Suprapubic skin (tissue), 4 donors: ENCODE measurements at places on chromosomes 6 and 20. TPM values are rescaled to one million over a fixed set of nuclear protein-coding genes. Genes with fewer than 3 reads are reported as not detected.

The BPIFB1 gene
- not detected for total RNA-seq

The DLK2 gene
- total RNA-seq = 61.7 TPM

The SEL1L2 gene
- not detected for total RNA-seq

The CPNE5 gene
- 1.2 TPM for total RNA-seq

The LZTS3 gene
- 9.3 TPM for total RNA-seq

The SAYSD1 gene
- 12.1 TPM for total RNA-seq

- DNase-seq = no peak
Observed at GRCh38 chr6:125293587-125293986, 8.2 kb downstream of the HDDC2 start.

- no peak for DNase-seq
Observed at GRCh38 chr6:131867744-131868143, 59.9 kb downstream of the ENPP1 start.

GRCh38 chr6:20805021-20805420, 270.8 kb downstream of the CDKAL1 start:
- DNase-seq = no peak

DNA sequence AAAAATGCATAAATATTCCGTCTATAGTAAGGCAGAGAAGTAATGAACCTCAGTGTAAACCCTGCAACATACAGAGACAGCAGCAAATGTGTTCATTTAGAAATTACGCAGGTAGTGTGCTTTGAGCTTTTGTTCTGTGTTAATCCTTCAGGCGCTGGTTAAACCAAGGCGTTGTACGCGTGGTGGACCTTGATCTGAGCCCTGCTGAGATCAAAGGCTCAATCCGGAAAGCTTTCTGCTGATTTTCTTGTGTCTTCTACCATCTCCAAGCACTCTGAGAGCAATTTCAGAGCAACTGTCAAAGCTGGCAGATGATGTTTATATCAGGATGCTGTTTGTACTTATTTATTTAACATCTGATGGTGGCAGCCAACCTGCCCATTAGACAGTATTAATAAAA, 382.8 kb downstream of the CDH26 start:
- no peak for DNase-seq

DNA sequence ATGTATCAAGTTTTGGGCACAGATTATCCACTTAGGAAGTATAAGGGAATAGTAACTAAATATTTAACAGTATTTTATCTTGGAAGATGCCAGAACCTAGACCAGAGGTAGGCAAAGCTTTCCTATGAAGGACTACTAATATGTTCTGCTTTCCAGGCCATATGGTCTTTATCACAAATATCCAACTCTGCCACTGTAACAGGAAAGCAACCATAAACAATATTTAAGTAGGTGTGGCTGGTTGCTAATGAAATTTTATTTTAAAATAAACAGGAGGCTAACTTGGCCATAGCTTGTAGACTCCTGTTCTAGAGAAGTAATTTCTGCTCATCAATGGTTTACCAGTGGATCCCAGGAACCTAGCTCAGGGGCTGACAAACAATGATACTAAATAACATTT, 39.4 kb downstream of the NOL7 start:
- DNase-seq = no peak

DNA sequence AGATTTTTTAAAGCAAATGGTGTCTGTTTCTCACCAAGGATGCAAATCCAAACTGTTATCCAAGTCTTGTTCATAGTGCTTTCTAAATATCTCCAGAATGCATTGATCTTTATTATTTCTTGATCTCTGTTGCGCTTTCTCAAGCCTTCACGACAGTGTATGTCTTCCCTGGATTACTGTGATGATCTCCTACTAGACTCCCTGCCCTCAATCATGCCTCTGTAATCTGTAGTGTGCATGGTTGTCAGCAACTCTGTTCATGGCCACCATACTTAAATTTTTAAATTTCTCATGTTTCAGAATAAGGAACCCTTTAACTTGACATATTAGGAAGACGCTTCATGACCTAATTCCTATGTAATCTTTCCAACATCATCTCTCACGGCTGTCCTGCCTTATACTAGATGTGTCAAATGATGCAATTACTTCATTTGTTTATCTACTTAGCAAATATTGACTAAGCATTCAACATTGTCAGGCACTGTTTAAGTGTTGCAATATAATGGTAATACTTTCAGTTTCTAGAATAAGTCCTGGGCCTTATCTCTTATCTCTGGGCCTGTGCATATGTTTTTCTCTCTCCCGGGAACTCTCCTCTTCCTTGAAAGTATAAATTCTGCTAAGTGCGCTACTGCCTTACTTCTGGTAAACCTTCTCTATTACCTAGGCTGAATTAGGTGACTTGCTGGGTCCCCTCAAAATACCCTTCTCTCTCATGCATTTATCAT, 25.6 kb upstream of the AHI1 start:
- DNase-seq = no peak

DNA sequence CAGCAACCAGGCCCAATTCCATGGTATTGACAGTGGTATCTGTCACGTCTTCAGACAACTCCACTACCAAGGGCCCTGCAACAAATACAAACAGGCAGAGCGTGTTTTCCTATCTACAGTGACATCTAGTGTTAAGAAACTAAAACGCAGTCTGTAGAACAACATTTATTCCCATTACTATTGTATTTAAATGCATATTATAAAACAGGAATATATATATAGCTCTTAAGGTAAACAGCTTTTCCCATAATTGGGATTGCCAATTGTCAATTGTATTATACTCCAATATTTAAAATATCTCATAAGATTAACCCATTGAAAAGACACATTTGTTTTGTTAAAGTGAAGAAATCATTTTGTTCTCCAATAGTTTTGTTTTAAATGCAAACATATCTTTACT, 97.2 kb downstream of the KIF16B start:
- no peak for DNase-seq

- DNase-seq = no peak
Observed at GRCh38 chr6:139099984-139100383, 34.9 kb upstream of the HECA start.

GRCh38 chr6:42690872-42691271, 31.5 kb downstream of the PRPH2 start:
- no peak for DNase-seq

GRCh38 chr20:58246346-58246745, 17.9 kb upstream of the ANKRD60 start:
- DNase-seq = no peak
